Keratinocyte (primary cell): ENCODE measurements at places on chromosomes 1 and 21.

DNA sequence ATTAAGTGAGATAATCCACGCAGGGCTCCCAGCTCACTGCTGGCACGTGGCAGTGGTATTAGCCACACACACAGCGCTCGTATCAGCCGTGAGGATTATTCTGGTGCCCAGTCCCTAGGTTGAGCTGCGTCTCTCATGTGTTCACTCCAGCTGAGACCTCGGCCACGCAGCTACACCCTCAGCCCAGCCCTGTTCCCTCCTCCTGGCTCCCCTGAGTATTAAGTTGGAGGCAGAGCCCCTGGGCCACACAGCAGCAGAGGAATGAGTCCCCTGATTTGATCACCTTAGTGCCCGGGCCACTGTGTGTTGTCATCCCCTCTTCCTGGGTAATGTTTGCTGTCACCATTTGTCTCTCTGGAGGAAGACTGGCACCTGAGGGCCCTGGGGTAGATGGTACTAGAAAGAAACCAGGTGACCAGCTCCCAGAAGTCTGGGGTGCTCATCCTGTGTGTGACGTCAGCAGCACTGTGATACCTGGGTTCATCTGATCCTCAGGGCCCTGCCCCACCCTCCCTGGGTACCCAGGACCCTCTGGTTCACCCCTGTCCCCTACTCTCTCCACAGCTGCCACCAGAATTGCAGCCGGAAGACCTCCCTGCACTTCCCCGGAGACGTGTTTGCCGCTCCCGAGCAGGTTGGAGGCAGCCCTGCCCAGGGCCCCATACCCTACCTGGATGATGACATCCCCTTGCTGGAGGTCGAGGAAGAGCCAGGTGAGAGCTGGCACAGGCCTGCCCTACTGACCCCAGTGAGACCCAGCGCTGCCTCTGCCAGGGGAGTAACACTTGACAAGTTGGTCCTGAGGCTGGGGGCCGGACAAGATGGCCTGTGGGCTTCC lies 40.1 kb downstream of the DISP3 start:
- no peak for DNase-seq

DNA sequence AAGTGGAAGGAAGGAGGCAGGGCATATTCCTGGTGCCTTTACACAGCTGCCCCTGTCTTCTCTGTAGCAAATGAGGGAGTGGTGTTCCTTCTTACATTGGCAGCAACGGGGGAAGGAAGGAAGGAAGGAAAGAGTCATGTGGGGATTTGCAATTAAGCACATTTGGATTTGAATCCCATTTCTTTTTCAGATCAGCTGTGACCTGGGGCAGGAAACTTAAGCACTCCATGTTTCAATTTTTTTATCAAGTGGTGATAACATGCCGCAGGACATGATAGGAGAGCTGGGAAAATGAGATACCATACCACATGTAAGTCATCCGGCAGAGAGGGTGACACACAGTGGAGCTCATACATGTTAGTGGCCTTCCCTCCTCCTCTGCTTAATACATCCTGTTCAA lies 186.8 kb downstream of the APP start:
- DNase-seq: no peak

- DNase-seq: no peak
These were observed 89.2 kb downstream of the LTN1 start for GRCh38 chr21:28903448-28903847.

DNA sequence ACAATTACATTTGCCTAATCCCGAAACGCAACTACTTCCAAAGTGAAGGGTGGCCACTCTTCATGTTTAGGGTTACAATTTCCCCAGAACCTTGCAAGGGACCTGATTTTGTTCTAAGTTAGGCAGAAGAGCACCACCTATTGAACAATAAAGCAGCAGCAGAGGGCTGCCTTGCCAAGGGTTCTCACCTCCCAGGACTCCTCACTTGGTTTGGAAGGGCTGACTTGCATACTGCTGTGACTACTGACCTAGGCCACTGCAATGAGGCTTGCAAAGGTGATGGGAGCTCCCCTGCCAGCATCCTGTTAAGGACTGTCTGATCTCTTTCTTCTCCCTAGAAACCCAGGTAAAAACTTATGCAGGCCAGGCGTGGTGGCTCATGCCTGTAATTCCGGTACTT lies 14.2 kb downstream of the MTOR start:
- DNase-seq: no peak

- no peak for DNase-seq
These were observed 319.2 kb downstream of the TPR start for GRCh38 chr1:186055846-186056245.
